ENCODE measurements at places on chromosomes 4 and X.
A peak's percentile ranks its signal among the peaks of the same experiment; 100 is the strongest.

- H3K36me3 ChIP-seq, result no peaks in the 10 kb centered on the region
- DNase-seq, result no peak
- no peaks in the 10 kb centered on the region for H3K4me1 ChIP-seq
- H3K4me3 ChIP-seq, result no peak overlapping the region
Measured at GRCh38 chr4:83961575-83961974, 425.7 kb downstream of the GPAT3 start.

DNA sequence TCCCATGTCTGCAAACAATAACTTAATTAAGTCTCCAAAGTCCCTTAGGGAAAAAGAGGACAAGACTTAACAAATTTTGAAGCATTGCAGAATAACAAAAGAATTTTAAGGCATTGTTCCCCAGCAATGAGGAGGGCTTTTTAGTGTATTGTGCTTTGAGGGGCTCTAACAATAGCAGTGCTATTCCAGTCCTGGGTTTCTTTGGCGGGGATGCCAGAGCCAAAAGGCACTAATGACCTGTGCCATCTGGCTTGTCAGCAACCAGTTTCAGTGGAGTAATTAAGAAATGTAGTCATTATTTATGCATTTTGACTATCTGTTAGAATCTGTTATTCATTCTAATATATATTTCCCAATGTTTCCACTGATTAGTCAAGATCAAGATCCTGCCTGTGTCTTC is 575.4 kb downstream of the SPRY1 start:
- no peaks in the 10 kb centered on the region for H3K4me1 ChIP-seq
- H3K4me3 ChIP-seq, result no peak overlapping the region
- no peak overlapping the region for H3K27ac ChIP-seq
- no peaks in the 10 kb centered on the region for H3K27me3 ChIP-seq
- no peak for DNase-seq
- H3K36me3 ChIP-seq, result no peaks in the 10 kb centered on the region

GRCh38 chr4:130335417-130336194 is 1239.7 kb downstream of the C4orf33 start:
- H3K4me1 ChIP-seq, result no peaks in the 10 kb centered on the region
- no peaks in the 10 kb centered on the region for H3K27me3 ChIP-seq
- H3K36me3 ChIP-seq, result no peaks in the 10 kb centered on the region
- no peak overlapping the region for H3K4me3 ChIP-seq
- no peak overlapping the region for H3K27ac ChIP-seq

DNA sequence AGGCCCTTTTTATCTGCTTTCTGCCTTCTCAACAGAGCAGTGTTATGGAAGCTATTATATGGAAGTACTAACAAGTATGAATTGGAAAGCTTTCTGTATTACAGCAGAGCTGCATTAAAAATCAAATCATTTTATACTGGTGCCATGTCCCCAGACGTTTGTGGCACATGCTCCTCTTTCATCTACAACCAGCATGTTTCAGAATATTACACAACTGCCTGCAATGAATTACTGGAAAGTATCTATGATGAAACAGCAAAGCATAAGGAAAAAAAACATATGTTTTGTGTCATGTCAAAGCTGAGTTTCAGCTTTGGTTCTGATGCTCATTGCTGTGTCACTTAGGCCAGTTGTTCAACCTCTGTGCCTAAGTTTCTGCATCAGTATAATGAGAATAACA is 576.8 kb downstream of the GBA3 start:
- DNase-seq, result no peak
- H3K4me1 ChIP-seq, result no peaks in the 10 kb centered on the region
- peaks cover 7% of the 10 kb centered on the region for H3K27me3 ChIP-seq
- no peaks in the 10 kb centered on the region for H3K36me3 ChIP-seq

- no peak for DNase-seq
- no peak overlapping the region for H3K4me3 ChIP-seq
- no peaks in the 10 kb centered on the region for H3K4me1 ChIP-seq
- no peaks in the 10 kb centered on the region for H3K27me3 ChIP-seq
Measured at GRCh38 chrX:10377427-10377826, 220.7 kb downstream of the CLCN4 start.

DNA sequence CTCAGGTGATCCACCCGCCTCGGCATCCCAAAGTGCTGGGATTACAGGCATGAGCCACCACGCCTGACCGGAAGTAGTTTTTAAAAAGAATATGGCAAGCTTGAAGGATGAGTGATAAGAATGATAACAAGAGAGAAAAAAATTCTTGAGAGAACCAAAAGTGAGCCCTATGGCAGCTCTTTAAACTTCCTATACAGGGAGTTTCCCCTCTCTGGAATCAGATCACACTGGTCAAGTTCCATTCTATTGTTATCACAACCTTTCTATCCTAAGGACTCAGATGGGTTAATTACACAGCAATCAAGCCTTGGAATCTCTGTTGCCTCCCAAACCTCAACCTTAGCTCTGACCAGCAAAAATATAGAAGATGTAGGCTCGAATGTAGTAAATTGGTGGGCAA is 33.8 kb upstream of the ZNF518B start:
- H3K36me3 ChIP-seq, result no peaks in the 10 kb centered on the region
- no peak overlapping the region for H3K4me3 ChIP-seq
- no peak overlapping the region for H3K27ac ChIP-seq
- H3K27me3 ChIP-seq, result peaks cover 4% of the 10 kb centered on the region

DNA sequence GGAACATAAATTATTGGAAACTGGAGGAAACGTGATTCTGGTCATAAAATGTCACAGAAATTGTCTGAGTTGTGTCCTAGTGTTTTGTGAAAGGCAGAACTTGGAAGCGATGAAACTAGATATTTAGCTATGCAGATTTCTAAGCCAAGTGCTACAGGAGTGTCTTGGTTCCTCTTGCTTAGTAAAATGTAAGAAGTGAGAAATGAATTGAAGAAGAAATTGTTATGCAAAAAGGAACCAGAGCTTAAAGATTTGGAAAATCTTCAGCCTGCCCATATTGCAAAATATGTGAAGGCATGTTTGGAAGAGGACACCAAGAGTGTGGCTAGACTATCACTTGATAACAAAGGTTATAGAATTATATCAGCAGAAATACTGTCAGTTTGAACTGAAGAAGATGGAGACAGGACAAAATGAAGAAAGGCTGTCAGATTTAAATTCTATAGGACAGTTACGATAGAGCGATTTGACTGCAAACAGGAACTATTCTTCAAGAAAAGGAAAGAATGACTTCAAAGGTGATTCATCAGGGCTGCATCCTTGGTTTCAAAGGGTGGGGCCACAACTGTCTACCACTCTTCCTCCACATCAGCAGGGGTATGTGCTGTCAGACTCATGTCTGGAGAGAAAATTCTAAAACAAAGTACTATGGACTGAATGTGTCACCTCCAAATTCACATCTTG is 9.4 kb upstream of the CDS1 start:
- H3K36me3 ChIP-seq, result no peaks in the 10 kb centered on the region
- H3K4me1 ChIP-seq, result peaks cover 9% of the 10 kb centered on the region
- peak; percentile 5 for DNase-seq
- no peak overlapping the region for H3K27ac ChIP-seq
- H3K4me3 ChIP-seq, result no peak overlapping the region
- H3K27me3 ChIP-seq, result peaks cover 23% of the 10 kb centered on the region

GRCh38 chrX:20347481-20347880 is 80.8 kb upstream of the RPS6KA3 start:
- no peak overlapping the region for H3K27ac ChIP-seq
- no peak overlapping the region for H3K4me3 ChIP-seq
- H3K36me3 ChIP-seq, result peaks cover 4% of the 10 kb centered on the region
- DNase-seq, result no peak
- H3K27me3 ChIP-seq, result no peaks in the 10 kb centered on the region

- DNase-seq, result no peak
- H3K27me3 ChIP-seq, result peaks cover 4% of the 10 kb centered on the region
- H3K27ac ChIP-seq, result no peak overlapping the region
- H3K4me1 ChIP-seq, result no peaks in the 10 kb centered on the region
- H3K4me3 ChIP-seq, result no peak overlapping the region
Measured at GRCh38 chr4:172979332-172979731, 189.3 kb upstream of the GALNT7 start.
